T-helper 1 cell treated with Interleukin-12 subunit alpha and Interleukin-12 subunit beta and Interleukin-4 antibody, amounts not matched to agents 30 ng/mL and 1 ng/mL, for 36 hours (primary cell): ENCODE measurements at places on chromosomes 5 and 9. TPM values are rescaled to one million over a fixed set of nuclear protein-coding genes. Genes with fewer than 3 reads are reported as not detected.

Gene SLC22A4
- total RNA-seq, result 0.12 and 0.25 TPM in 2 replicates

Gene GDA
- total RNA-seq, result 0.02 TPM in 1 of 2 replicates, not detected in the other

Gene TAF1L
- 0.02 TPM in 1 of 2 replicates, not detected in the other for total RNA-seq

Gene TAF11L8
- total RNA-seq, result not detected in 2 replicates

Gene STPG3
- total RNA-seq, result 0.27 TPM in 1 of 2 replicates, not detected in the other

Gene CNTNAP3B
- not detected in 2 replicates for total RNA-seq

Gene SHISAL2B
- total RNA-seq, result not detected in 2 replicates
